ENCODE measurements at places on chromosomes 6 and 20.

- no peak for DNase-seq
These were observed 269.5 kb upstream of the CITED2 start for GRCh38 chr6:139643986-139644385.

DNA sequence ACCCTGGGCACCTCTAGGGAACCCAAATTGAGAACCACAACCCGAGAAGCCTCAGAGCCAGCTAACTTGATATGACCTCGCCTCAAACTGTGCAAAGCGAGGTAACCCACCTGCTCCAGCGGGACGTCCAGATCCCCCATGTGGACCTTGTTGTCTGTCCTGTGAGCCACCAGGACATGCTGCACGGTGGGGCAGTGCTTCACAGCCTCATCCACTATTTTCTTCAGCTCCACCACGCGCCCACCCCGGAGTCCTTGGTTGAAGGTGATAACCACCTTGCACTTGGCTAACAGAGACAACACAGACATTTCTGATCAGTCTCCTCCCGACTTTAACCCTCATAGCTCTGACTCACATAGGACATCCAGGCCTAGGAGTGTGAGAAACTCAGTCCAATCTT, 30.8 kb upstream of the APMAP start:
- no peak for DNase-seq

- no peak for DNase-seq
These were observed 794.2 kb downstream of the DHX35 start for GRCh38 chr20:39756369-39756768.

DNA sequence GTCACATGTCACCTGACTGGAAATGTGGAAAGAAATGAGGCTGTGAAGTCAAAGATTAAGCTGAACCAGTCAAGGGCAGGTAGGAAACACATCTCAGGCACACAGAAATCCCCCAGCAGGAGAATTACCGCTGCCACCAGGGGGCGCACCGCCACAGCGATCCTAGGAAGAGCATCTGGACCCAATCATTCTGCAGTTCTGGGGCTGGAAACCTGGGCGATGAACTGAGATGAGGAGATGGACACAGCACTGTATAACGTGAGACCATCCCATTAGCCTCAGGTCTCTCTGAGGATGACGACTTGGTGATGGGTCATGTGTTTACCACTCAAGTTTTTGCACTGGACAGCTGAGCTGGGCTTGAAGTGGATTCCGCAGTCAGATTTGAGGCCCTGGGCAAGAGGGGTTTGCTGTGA, 6.5 kb upstream of the SLC24A3 start:
- peak; percentile 40 for DNase-seq

DNA sequence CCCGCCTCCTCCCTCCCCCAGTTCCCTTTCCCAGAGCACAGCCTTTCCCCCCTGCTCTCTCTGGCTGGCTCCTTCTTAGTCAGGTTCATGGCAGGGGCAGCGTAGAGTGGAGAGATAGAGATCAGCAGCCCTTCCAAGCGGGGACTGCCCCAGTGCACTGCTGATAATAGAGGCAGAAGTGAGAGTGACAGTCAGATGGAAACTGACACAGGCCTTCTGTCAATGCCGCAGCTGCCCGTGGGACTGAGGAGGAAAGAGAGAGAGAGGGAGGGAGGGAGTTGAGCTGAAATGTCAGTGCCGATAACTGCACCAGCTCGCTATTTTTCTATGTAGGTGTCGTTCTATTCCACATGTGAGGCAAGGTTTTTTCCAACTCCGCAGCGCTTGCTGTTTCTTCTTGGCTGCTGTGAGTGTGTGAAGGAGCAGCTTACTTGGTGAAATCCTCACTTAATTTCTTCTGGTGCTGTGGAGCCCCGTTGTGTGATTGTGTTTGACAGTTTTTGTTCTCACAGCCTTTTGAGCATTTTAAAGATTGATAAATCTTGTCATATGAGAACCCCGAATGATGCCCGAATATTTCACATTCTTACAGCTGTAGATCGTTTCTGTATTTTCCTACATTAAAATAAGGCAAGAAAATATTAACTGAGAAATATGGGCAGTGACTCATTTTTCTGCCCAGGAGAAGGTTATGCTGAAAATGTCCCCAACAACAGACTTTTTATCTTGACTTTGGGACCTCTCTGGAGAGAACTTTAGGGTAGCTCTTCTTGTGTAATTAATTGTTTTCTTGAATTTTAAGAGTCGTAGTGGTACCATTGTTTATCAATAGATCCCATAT, 386.4 kb upstream of the MMS22L start:
- DNase-seq: no peak

- DNase-seq: no peak
These were observed 48.5 kb downstream of the LIN28B start for GRCh38 chr6:105005451-105005850.

DNA sequence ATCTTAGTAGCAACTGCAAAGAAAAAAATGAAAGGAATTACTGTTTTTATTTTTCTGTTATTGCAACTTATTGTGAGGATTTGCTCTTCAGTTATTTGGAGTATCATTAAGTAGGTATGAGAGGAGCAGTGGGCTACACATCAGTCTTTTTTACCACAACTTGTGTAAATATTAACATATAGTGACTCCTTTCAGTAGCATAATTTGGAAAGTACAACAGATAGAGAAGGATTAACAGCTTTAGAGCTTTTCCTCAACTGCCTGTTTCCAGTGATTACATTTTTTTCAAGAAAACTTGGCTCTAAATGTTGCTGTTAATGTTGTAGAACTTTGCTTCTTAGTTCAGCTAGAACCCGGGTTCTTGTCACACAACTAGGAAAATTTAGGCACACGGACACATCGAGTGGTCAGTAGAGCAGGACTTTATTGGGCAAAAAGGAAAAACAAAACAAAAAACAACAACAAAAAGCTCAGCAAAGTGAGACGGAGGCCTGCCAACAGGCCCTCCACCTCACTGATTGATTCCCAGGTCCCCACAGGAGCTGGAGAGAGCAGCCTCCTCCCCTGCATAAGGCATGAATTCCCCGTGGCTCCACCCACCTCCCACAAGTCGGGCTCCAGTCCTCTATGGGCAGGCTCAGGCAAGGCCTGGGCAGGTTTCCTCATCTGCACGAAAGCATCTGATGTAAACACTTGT, 75.1 kb downstream of the ADGRG6 start:
- DNase-seq: no peak

GRCh38 chr6:76702187-76702586, 629.7 kb upstream of the IMPG1 start:
- no peak for DNase-seq

DNA sequence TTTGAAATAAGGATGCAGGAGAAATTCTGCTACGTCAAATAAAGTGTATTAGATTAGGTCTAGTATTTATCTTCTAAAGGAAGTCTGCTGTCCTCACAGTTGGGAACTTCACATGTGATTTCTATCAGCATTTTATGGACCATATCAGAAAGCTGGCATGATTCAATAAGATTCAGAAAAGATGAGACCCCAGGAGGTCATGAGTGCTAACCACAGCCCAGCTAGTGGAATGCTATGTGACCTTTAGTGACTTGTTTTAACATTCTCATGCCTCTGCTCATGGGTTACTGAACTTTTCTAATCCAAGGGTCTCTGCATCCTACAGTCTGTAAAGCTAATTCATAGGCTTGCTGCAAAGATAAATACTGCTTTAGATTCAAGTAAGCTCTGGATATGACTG, 150.1 kb downstream of the GMPR start:
- no peak for DNase-seq

- no peak for DNase-seq
These were observed 129.9 kb downstream of the MRPL14 start for GRCh38 chr6:43997345-43997677.

DNA sequence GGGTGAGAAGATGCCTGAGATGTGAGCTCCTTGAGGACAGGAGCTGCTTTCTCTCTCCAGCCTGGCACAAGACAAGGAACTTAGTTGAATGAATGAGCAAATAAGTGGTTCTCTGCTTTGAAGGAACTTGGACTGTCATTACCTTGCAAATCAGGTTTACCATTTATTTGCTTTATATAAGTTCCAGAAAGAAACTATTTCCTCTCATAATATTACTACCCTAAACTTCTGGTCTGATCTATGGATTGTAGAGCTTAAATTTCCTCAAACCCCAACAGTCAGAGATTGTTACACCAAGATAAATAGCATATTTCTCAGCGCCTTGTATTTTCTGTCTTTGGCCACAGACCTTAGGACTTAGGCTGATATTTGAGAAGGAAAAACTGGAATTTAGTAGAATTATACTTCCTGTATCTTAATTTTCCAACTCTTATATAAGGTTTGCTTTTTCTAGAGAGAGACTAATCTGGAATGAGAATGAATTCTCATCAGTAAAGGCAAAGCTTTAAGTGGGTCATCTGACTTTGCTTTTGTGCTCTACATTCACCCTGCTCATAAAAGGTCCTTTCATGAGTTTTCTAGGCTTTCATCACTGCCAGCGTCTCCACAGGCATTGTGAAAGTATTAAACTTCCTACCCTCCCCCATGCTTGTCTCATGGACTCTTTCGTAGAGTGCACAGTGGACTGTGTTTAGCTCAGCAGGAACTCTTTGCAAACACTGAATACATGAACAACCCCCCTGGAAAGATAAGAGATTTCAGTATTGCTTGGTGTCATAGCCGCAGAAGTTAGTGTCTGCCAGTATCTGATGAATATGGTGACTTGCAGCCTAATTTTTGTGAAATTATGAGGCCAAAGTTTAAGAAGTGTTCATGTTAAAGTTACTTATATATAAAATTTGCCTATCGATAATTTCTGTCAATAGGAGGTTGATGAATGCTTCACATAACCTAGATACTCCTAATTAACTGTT, 74.0 kb downstream of the PTPRA start:
- DNase-seq: no peak

DNA sequence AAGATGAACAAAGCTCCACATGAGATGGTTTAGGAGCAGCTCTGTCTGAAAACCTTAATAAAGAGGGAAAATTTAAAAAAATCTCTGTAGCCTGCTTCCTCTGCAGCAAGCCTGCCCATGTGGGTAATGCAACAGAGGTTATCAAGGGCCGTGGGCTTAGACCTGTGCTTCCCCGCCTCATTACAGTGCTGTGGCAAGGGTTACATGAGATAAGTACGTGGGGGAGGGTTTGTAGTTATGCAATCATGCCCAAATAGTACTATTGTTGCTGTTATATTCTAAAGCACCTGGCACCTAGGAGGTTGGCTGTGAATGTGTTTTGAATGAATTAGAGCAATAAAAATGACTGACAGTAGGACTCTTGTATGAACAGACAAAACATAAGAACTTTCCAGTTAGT, 68.3 kb downstream of the PKHD1 start:
- no peak for DNase-seq
